Astrocyte (in vitro differentiated cells and primary cell): ENCODE measurements at places on chromosomes 16 and 17. TPM values are rescaled to one million over a fixed set of nuclear protein-coding genes. Genes with fewer than 3 reads are reported as not detected.

CLEC19A gene
- total RNA-seq, result not detected in 2 replicates

VWA3A gene
- not detected in 2 replicates for total RNA-seq

KRT35 gene
- not detected in 2 replicates for total RNA-seq

GRCh38 chr16:50599494-50599893, 51.3 kb downstream of the NKD1 start:
- no peak for DNase-seq

DNA sequence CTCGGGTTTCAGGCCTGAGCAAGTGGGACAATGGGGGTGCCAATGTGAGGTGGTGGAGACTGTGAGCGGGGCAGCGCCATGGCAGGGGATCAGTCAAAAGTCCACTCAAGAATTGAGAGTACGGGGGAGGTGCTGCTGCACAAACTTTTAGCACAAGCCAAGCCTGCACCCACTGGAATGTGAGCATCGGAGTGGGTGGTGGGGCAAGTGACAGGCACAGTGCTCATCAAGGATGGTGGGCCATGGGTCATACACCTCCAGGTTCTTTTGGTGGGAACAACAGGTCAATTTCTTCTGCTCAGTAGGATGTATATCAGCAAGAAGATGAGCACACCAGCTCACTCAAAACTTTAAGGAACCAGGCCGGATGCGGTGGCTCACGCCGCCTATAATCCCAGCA, 32.4 kb upstream of the PEMT start:
- no peak for DNase-seq

DNA sequence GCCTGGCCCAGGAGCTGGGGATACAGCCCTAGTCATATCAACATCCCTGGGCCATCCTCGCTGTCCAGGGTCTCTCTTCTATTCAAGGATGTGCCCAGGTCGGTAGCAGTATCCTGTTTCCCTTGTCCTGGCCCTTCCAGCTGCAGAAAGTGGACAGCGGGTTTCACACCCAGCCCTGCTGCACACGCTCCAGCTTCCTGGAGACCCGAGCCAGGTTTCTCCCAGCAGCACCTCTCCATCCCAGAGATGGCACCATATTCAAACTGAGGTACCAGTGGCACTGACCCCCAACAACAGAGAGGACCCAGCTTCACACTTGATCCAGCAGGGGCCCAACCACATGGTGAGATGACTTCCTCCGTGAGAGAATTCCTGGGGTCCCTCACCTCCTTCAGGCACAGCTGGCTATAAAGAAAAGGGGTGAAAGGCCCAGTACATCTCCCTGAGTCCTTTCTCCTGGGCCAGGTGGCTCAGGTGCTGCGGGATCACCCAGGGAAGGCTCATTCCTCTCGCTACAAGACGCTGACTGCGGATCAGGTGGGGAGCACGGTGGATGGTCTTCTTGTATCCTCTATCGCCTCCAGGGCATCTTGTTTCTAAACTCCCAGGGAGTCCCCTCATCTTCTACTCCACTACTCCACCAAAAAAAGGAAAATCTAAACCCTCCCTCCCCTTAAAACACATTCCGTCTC, 1.4 kb downstream of the CUEDC1 start:
- no peak for DNase-seq

DNA sequence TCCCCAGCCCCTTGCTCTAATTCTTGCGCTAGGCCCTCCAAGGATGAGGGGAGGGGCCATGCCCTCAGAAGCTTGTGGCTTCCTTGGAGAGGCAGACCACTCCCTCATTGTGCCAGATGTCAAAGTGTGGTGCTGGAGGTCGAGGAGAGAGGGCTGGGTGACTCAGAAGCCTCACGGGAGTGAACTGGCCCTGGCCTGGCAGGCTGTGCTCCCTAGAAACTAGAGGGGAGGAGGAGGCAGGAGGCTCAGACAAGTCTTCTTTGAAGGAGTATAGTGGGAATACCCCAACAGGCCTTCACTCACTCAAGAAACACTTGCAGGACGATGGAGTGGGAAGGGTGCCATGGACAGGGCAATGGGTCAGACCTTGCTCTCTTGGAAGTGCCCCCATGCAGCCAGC, 18.5 kb downstream of the ANKRD40 start:
- peak; percentile 58 for DNase-seq
